ENCODE measurements at places on chromosomes 12 and 14.

DNA sequence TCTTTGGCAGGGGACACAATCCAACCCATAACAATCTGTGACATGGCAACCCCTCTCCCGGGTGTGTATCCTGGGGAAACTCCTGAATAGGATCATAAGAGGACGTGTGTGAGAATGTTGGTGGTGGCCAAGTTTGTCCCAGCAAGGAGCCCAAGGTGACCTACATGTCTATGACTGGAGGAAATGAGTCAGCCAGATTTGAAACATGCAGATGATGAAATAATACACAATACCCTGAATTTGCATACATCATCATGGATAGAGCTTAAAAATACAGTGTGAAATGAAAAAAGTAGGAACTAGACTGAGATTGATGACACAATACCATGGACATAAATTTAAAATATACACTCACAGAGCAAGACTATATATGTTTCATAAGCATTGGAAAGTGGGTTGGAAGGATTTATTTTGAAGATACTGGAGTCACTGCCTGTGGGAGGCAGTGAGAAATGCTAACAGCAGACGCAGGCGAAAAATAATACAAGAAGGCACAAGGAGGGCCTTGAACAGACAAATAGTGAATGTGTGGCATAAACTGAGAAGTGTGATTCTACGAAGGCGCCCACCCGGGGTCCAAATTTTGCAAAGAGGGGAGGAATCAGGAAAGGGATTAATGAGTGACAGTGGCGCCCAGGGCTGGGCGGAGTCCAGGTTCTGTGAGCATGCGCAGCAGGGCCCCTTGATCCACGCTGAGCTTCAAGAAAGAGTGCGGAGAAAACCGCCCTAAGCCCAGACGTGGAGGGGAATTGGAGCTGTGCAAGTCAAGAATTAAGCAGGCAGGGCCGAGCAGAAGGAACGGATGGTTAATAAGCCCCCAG is 7.0 kb upstream of the MAP1LC3B2 start:
- no peak for DNase-seq

DNA sequence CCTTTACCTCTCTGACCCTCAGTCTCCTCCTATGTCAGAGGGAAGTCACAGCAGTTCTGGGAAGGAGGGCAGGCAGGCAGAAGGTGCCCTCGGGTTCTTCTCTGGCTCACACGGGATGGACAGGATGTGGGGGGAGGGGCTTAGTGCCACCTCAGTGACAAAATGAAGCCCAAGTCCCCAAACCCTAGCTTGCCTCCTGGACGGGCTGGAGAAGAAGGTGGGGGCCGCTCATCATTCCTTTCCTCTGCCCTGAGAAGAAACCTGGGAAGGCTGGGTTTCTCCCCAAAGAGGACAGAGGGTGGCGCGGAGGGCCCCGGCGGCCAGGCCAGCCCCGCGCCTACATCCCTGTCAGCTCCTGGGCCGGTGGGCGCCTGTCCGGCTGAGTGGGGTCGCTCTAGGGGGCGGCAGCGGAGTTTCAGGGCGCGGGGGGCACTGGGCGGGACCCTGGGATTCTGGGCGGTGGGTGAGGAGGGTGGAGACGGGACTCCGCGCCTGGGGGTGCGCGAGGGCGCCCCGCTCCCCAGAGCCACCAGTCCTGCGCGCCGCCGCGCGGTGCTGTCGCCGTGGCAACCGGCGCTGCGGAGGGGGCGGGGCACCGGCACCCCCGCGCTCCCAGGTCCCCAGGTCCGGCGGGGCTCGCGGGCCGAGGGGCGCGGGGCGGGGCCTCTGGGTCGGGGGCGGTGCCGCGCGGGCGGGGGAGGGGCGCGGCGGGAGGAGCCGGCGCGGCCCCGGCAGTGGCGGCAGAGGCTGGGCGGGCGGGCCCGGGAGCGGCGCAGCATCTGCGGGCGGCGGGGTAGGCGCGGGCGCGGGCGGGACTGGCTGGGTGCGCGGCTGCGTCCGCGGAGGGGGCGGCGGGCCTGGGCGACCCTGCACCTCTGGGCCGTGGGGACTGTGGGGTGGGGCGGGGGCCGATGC is at the start of gene TMEM121:
TSS of gene TMEM121 (plus strand) at position 723 of the 915 bp plus-strand sequence. CDS start 2,252 bp downstream, outside the sequence.
- DNase-seq, result peak; percentile 30

DNA sequence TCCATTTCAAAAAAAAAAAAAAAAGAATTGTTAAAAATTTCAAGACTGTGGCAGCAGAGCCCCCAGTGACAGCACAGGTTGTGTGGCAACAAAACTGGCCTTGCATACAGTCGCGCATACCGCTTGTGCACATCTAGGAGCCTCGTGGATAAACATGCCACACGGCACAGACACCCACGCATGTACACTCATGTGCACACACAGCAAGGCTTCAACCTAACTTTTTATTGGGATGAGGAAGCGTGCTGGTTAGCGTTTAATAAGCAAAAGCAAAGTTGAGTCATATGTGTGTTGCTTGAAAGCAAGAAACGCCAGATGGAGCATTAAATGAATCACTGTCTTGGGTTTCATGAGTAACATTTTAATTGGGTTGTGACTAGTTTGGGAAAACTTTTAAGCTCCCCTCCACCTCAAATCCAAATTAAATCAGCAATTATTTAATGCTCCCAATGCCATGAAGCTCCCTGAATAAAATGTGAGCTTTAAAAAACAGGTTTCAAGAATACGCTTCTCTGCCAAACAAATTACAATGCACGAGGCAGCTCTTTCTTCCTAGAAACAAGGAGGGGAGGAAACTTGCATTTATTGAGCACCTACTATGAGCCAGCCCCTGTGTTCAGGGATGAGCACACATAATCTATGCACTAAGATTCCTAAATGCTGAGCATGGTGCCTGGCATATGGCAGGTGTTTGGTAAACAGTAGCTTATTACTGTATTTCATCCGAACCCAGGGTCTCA is 35.7 kb upstream of the EML1 start:
- DNase-seq, result no peak

DNA sequence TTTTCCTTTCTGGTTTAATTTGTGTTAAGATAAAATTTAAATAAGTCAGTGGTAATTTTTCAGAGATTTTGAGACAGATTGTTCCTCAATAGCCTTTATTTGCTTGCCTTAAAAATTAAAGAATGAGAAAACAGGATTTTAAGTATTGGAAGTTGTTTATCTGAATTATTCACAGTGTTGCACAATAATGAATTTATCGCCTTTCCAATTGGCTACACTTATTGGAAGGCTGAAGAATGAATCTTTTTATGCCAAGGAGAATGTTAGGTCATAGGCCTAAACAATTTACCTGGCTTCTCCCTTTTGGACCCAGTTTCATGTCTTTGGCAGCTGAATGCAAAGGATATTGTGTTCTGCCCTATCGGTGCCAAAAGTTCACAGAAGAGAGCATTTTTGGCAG is 250.2 kb downstream of the NPAS3 start:
- no peak for DNase-seq

- DNase-seq, result no peak
Measured at GRCh38 chr12:127307528-127307927, 959.4 kb upstream of the TMEM132C start.

DNA sequence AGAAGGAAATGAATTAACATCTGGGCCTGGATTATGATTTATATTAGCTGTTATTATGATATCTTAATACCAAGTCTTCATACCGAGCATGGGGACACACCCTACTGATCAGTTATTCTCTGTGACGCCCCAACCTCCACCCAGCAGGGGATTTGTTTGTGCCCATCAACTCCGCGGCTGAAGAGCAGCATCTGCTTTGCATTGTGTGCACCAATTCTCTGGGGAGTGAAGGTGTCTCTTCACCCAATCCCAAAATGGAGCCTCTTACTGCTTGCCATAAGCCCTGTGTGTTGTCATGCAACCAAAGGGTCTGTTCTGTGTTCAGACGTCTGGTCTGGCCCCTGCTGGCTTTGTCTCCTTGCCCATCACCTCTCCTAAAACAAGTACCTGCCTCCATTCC is 25.4 kb downstream of the DHRS2 start:
- no peak for DNase-seq

- DNase-seq, result no peak
Measured at GRCh38 chr14:43790681-43791080, 716.4 kb downstream of the FSCB start.

- no peak for DNase-seq
Measured at GRCh38 chr12:77999074-77999715, 168.5 kb downstream of the NAV3 start.

DNA sequence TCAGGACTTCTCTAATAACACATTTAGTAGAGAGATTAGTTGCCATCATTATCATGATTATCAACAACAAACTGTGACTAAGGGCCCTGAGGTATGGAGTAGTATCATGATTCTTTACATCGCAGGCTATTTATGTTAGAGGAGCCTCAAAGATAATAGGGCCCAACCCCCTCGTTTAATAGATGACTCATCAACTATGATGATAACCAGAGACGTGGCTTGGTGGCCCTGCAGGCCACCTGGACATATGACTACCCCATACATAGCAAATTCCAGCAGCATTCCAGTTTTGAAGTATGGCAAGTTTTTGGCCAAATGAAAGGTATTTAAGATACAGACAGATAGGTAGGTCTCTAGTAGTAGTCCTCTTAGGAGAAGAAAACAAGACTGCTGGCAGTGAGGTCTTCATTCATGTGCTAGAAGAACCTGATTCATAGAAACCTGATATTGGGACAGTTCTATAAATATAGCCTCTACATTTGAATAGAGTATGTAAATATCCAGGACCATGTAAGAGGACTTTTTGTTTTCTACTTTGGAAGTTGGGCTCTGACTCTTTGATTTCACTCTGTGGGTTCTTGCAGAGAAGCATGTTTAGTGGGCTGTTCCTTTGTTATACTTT is 5.6 kb downstream of the RIC8B start:
- no peak for DNase-seq

DNA sequence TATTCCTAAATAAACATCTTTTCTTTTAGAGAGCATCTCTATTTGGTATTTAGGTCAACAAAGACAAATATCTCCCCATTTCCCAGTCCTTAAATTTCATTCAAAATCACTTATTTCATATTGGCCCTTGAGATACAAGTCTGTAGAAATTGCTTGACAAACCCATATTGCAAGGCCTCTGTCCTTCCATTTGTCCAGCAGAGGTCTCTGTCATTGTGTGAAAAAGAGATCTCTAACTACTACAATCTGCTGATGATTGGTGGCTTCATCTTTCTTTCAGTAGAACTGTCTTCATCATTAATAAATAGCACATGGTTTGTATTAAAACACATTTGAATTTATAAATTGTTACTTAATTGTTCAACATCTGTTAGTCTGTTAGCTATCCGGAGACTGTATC is 252.6 kb downstream of the ACSS3 start:
- no peak for DNase-seq

DNA sequence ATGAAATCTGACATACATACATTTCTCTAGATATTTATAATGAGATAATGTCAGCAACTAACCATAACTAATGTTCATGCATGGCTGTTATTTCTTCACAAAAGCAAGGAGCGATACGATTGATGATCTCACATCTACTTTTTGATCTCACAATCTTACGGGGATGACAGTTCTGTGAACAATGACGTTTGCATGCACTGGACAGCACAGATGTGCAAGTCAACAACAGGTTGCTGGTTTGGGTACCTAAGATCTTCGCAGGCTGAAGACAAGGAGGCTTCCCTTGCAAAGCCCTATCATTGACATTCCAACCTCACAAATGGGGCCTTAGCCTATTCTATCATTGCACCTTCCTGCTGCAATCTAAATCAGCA is 53.6 kb downstream of the C12orf42 start:
- DNase-seq, result no peak

DNA sequence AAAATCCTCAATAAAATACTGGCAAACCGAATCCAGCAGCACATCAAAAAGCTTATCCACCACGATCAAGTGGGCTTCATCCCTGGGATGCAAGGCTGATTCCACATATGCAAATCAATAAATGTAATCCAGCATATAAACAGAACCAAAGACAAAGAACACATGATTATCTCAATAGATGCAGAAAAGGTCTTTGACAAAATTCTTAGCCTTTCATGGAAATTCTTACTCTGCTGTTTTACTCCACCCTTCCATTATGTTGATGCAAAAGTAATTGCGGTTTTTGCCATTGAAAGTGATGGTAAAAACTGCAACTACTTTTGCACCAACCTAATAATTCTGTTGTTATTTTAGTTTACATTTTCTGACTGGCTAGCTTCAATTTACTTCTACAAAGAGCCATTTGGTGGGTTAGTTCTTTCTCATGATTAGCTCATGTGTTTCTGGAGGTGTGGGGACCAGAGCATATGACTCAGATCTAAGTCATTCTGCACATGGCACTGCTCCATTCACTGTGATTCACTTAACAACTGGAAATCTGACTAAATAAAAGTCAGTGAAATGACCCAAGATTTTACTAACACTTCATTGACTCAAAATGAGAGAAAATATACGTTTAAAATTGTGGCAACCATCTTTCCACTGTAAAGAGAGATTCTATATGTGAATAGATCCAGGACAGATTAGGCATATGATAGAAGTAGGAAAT is 99.9 kb downstream of the TMTC3 start:
- DNase-seq, result no peak

DNA sequence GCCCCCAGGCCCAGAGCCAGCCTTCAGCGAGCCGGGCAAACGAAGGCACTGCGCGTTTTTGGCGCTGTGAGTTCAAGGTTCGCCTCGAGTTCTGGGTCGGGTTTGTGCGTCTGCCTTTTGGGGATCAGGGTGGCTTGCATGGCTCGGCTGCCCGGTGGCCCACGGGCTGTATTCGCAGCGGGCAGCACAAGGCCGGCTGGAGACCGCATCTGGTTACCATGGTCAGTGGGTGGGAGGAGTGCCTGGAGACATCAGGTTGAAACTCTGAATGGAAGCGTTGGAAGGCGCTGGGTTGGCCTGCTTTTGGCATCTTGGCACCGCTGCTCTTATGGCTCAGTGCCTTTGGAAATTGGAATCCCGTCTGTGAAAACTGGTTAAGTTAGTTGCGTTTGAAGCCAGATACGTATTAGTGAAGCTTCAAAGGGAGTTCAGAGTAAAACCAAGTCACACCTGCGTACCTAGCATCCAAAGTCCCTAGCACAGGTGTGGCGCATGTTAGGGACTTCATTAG is 50.9 kb downstream of the SNAPC1 start:
- DNase-seq, result no peak

- no peak for DNase-seq
Measured at GRCh38 chr14:99361596-99362215, 89.7 kb upstream of the BCL11B start.

GRCh38 chr14:67562025-67562775 is 29.1 kb downstream of the PLEKHH1 start:
- DNase-seq, result no peak

DNA sequence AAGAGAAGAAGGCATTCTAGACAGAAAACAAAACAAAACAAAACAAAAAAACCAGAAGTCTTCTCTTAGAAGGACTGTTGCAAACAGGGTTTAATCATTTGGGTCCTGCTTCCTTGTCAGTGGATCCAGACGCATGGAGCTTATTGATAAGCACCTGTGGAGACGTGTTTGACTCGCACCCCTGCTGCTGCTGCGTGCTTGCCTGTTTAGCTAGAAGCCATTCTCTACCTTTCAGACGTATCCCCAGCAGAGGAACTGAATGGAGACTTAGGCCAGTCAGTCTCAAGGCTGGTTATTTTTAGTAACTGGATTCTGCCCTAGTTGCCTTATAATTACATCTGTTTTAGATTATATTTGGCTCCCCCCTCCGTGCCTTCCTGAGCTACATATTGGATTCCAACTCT is 186.1 kb upstream of the EEA1 start:
- no peak for DNase-seq

- DNase-seq, result no peak
Measured at GRCh38 chr12:81570234-81570633, 188.9 kb downstream of the PPFIA2 start.

GRCh38 chr14:76289276-76289675 is 86.7 kb upstream of the ESRRB start:
- DNase-seq, result no peak

All from body of pancreas (tissue), 4 donors.